Stimulated activated CD8-positive, alpha-beta memory T cell treated with anti-CD3 and anti-CD28 coated beads, Interleukin-15, amount 100 ng/mL, for 1 hour (primary cell): ENCODE measurements at places on chromosomes 7 and 10.

GRCh38 chr7:54858008-54858692, 99.1 kb upstream of the SEC61G start:
- DNase-seq, result no peak

DNA sequence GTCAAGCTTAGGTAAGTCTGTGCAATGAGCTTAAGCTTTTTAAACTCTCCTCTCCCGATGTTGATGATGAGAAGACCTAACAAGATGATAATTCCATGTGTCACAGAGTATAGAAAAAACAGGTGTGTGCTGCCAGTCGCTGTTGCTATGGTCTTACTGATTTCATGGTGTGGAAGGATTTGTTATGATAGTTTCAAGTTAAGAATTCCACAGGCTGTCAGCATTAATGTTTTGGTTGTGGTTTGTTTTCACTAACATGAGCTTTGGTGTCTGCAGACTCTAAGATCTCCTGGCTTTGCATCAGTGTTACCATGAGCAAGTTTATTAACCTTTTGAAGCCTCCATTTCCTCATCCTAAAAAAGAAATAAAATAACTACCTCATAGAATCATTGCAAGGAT, 123.7 kb downstream of the NSUN6 start:
- no peak for DNase-seq

DNA sequence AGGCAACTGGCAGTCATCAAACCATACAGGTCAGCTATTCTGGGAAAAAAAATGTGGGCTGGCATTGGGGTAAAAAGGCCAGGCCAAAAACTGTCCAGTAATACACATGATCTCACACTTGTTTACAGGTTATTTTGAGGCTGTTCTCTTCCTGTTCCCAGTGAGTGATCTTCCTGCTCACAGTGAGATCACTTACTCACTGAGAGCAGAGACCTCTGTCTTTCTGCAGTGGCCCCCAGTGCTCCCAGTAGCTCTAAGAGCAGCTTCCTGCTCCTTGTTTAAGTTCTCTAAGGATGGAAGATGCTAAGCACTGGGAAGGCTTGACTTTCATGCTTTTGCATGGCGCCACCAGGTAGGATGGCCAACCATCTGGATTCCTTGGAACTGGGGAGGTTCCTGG, 93.5 kb upstream of the KIAA1217 start:
- DNase-seq, result no peak

DNA sequence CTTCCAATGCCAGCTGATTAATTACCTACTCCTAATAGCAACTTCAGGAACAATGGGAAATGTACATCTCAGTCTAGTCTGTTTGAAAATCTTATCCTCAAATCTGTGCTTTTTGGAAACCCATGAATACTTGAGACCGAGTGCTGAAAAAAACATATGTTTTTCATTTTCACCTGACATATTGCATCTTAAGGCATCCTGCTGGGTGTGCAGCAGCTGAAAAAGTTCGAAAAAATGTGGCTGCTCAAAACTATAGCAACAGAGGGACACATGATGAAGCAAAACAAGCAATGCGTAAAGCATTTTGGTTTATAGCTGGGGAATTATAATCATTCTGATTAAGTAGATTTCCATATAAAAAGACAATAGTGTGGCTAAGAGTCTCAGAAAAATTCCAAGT, 218.0 kb downstream of the CREB5 start:
- DNase-seq, result no peak
